Forelimb muscle (tissue), 1 donor: ENCODE measurements at places on chromosomes 7 and 10.

GRCh38 chr10:67666416-67667034, 29.5 kb downstream of the CTNNA3 start:
- no peak for DNase-seq

DNA sequence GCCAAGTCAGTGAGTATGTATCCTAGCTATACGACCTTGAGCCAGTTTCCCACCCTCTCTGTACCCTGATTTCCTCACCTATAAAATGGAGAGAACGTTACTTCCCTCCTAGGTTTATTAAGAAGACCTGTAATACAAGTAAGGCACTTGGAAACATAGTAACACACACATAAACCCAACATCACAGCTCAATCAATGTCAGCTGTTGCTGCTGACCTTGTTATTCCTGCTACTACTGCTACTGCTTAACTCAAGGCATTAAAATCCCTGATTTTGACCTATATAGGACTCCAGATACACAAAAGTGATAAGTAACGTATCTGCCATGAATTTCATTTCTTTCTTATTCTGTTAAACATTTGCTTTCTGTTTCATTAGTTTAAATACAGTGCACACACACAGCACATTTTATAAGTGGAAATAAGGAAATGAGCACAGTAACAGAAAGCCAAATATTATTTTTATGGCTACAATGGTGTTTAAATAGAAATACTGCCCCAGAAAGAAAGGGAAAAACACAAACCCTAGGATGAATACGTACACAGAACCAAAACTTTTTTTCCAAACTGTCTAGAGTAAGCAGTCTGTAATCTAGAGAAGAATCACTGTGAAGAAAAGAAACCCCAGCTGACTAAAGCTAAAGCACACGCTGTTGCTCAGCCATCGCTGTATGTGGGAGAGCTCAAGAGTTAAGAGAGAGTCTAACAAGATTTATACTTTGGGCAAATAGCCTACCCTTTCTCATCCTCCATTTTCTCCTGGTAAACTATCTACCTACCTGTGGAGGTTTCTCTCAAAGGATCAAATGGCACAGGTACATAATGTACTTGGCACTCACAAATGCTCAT, 19.0 kb downstream of the NAPEPLD start:
- no peak for DNase-seq

DNA sequence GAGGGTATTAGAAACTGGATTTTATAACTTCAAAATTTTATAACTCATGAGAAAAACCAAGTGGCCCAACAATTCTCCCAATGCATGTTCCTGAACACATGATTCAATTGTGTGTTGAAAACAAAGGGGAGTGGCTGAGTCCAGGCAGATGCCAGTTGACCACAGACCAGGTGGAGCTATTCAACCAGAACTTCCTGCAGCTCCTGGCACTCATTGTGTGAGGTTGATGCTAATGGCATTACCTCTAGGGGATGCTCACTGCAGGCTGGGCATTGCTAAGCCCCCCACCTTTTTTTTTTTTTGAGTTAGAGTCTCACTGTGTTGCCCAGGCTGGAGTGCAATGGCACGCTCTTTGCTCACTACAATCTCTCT, 20.3 kb downstream of the MYOF start:
- no peak for DNase-seq

- DNase-seq: no peak
These were observed 255.5 kb upstream of the SMIM30 start for GRCh38 chr7:113373863-113374262.

DNA sequence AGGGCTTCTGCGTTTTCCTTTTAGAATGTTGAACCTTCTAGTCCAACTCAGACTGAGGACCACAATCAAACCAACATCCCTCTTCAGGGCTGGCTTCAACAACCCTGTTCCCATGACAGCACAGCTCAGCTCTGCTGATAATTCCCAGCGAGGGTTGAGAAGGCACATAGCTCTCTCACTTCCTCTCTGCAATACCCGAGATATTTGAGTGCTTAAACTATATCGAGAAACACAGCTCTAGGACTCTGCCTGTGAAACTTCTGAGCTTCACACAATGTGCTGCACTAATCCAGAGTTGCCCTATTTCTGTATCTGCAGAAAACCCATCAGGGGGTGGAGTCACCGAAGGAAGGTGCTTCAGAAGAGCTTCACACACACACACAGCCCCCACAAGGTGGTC, 1.6 kb upstream of the ADARB2 start:
- DNase-seq: no peak

GRCh38 chr7:33107136-33108066, 1.8 kb downstream of the RP9 start:
- DNase-seq: no peak

GRCh38 chr10:73218431-73219191, 28.4 kb downstream of the DNAJC9 start:
- DNase-seq: no peak

DNA sequence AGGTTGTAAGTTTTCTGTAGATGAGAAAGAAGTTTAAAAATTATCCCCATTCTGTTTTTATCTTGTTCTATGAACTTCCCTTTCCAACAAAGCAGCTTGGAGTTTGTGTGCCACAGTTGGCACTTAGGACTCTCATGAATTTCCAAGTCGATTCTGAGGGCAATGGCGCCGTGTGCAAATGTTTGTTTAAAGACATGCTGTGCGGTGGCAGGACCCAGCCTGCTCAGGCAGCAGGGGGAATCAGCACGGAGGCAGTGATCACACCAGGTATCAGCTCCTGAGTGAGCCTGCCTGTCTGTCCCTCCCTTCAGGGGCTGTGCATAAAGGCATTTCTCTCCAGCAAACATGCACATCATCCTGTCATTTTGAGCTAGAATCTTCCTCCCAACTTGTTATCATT, 109.8 kb upstream of the WDR11 start:
- DNase-seq: no peak

- DNase-seq: no peak
These were observed 20.4 kb downstream of the GRID2IP start for GRCh38 chr7:6530626-6531491.

GRCh38 chr7:148545172-148545571, 45.4 kb upstream of the C7orf33 start:
- DNase-seq: no peak

- no peak for DNase-seq
These were observed 905.7 kb upstream of the ZNF722 start for GRCh38 chr7:63092951-63093350.

GRCh38 chr10:124062390-124062789, 31.0 kb downstream of the CHST15 start:
- no peak for DNase-seq

DNA sequence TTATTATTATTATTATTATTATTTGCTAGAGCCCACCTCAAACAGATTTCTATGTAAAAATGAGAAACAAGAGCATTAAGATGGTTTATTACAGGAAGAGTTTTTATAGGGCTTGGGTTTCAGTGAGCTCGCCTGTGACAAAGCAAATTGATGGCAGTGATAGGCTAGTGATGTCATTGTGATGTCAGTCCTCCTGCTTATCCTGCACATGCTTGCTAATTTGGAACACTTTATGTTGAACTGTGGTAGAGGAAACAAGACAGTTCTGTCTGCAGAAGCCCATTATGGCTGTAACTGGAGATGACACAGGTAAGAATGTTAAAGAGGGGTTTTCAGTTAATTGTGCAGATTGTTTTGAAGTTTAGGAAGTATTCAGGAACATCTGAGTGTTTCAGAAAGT, 68.3 kb downstream of the CREM start:
- no peak for DNase-seq

DNA sequence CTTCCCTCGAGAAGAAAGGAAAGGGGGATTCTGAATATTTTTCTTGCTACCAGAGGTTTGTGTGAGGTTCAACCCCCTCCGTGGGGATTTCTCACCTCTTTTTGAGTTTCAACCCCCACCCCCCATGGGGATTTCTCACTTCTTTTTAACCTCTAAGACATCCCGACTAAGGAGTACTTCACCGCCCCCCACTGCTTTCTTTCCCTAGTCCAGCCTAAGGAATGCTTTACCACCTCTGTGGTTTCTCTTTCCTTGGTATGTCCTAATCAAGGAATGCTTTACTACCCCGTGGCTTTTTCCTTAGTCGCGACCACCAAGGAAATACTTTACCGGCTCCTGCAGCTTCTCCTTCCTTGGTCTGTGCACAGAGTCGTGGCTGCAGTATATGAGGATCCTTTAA, 149.4 kb downstream of the LYZL1 start:
- DNase-seq: no peak

DNA sequence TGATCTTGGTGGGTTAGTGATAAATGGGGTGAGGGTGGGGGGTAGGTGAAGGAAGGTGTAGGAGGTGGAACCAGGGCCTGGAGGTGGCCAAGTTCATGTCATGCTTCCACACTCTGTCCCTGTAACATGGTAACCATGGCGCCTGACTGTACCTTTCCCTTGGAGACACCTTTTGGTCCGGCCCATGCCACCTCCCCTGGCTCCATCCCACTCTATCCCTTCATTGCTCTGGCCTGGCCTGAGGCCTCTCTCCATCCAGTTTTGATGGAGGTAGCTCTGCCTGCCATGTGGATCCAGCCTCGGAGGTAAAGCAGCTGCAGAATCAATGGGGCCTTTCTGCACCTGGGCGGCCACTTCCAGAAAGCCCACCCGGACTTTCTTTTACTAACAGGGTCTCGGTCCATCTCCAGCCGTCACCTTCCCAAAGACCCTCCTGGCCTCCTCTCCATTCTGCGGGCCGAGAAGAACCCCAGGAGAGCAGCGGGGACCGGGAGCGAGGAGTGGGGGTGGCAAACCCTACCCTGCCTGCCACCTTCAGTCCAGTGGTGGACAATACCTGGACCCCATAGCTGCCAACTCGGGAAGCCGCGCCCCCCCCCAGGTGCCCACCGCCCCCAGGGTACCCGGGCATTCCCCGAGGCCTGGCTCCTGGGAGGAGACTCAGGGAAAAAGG, 504 bp upstream of the TRRAP start:
- DNase-seq: no peak

DNA sequence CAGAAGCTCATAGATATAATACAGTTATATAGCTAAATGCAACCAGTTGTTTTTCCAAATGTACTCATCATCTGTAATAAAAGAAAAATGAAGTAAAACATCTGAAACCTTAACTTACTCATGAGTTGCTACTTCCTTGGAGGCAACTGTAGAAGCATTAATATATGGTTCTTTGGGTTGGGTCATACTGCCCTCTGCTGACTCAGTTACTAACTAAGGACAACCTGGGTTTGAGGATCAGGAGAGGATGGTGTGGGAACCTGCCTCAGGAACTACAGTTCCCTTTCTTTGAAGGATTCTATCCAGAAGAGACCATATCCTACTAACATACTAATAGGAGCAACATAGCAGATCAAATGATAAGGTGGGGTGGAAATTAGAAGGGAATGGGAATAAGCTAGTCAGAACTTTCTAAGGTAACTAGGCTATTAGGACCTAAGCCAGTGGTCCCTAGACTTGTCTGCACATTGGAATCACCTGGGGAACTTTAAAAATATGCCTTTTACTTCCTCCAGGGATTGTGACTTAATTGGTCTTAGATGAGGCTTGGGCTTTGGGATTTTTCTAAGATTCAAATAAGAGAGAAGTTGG, 20.7 kb downstream of the COX15 start:
- DNase-seq: no peak

DNA sequence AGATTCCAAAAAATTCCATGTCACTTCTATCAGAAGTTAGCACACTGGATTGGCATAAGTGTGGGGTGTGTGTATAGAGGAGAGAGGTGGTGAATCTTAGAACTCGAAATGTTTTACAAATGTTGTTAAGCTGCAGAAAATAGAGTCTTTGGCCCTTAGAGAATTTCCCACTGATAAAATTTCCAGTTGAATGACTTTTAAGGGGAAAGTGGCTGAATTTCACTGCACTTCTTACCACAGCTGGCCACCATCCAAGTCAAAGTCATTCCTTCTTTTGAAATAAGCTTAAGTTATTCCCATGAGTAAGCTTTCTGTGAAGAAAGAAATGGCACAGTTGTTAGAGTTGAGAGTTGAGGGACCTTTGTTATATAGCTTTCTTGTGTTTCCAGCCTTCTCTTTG, 13.9 kb downstream of the VCL start:
- no peak for DNase-seq

GRCh38 chr7:139646566-139646965, 123.1 kb downstream of the CLEC2L start:
- DNase-seq: no peak

GRCh38 chr7:95509199-95509598, 23.5 kb downstream of the ASB4 start:
- no peak for DNase-seq
